ENCODE measurements at places on chromosomes 1 and 21.

DNA sequence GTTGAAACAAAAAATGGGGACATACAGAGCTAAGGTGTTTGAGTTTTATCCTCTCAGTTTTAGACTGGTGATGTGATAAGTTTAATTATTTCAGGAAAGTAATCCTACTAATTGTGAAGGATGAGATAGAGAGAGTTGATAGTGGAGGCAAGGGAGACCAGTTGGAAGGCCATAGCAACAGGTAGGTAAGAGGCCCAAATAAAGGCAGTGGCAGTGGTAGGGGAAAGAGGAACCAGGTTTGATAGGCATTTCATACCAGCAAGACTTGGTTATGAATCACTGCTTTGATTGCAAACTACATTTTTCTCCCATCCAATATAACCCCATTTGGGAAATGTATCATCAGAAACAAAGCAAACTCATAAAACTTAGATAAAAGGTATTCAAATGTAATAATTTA is 63.1 kb upstream of the SH3GLB1 start:
- no peak for DNase-seq

GRCh38 chr1:47692196-47692595 is 254.4 kb downstream of the FOXD2 start:
- no peak for DNase-seq

DNA sequence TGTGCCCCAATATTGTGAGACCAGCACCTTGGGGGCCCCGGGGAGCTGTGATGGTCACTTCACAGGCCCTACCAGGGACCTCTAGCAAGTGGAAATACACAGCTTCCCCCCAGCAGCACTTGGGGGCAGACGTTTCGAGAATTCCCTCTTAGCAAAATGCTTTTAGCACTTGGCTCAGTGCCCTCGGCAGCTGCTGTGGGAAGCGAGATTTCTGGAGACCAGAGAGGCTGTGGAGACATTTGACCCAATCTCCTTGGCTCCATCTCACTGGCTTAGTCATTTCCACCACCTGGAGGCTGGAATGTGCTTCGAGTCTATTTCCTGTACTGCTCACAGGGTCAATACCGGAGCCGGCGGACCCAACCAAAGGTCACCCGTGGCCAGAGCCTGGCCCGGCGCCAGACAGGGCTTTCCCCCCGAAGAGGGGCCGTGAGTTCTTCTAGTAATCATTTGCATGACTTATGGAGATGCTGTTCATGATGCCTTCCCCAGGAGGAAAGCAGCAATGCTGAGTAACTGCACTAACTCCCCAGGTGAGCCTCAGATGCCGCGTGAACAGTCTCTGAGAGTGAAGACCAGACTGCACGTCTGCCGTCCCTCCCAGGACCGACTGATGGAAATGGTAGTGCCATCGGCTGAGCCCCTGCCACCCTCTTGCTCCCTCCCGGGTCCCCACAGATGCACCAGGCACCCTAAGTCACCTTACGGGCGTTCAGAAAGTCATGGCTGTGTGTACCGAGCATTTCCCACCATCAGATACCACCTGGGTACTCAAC is 4.4 kb upstream of the C2CD2 start:
- DNase-seq = peak; percentile 30

DNA sequence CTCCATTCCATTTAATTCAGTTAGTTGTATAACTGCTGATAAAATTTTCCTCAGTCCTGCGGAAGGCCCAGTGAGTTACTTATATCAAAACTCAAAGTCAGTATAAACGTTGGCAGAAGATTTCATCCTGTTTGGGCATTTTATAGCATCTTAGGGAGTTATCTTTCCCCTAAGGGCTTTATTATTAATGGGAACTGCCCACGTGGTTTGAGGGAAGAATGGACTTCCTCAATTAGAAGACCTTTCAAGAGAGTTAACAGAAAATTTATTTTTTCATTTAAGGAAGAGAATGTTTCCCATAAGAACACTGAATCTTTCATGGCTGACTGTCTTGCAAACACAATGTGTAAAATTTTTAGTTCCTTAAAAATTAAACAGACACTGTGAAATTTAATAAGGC is 400.1 kb downstream of the NEGR1 start:
- no peak for DNase-seq

- DNase-seq = no peak
Measured at GRCh38 chr1:56322211-56322610, 257.2 kb downstream of the PLPP3 start.

GRCh38 chr1:17869815-17870214 is 114.7 kb downstream of the ACTL8 start:
- no peak for DNase-seq

GRCh38 chr1:202857136-202857610 is 31.8 kb downstream of the RABIF start:
- DNase-seq = no peak

DNA sequence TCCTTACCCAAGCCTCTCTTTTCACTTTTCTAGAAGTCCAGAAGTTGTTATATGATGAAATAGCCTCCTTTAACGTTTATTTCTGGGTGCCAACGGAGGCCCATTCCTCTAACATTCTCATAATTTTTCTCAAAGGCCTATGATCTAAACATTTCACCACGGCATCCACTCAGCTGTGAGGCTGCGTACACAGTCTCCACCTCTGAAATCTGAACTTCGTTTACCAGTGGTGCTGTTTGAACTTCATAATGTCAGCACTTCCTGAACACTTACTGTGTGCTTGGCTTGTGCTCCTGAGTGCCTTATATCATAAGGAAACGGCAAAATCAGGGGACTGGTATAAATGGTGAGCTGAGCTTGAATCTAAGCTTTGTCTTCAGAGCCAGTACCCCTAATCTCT is 12.0 kb upstream of the RBP7 start:
- no peak for DNase-seq

- DNase-seq = no peak
Measured at GRCh38 chr1:47227341-47228232, 4.4 kb downstream of the TAL1 start.

- DNase-seq = no peak
Measured at GRCh38 chr1:208421486-208421885, 177.3 kb upstream of the PLXNA2 start.

GRCh38 chr21:44425895-44426662 is 29.2 kb upstream of the LRRC3 start:
- DNase-seq = no peak

DNA sequence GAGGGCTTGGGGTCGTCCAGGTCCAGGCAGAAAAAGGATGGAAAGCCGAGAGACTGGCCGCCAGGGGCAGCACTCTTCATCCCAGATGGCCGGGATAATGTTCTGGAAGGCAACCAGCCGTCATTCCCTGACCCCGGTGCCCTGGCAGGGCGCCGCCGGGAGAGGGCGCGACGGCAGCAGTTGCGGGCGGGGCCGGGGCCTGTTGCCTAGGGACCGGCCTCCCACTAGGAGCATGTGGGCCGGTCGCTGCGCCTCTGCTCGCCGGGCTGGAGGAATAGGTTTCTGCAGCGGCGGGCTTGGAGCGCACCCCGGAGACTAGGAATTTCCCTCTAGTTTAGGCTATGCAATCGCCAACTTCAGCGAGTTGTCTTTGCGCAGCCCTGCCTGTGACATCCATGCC is 11.0 kb downstream of the DMRTB1 start:
- peak; percentile 60 for DNase-seq

GRCh38 chr1:152967201-152967600 is 3.2 kb upstream of the SPRR4 start:
- DNase-seq = no peak

GRCh38 chr1:157968946-157969345 is 24.5 kb upstream of the KIRREL1 start:
- no peak for DNase-seq

DNA sequence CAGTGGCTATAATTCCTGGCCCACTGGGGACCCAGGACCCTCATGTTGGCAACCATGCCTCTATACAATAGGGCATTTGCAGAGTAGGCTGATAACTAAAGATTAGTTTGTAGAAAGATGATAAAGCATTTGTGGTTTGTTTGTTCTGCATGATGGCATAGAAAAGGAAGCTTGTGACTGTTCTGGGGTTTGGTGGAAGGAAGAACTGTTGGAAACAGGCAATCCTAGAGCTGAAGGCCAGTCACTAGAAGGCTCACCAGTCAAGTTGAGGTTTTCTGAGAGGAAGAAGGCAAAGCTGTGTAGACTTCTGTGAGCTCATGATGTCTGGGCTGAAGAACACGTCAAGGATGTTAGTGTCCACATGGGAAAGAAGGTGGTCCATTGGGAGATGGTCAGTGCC is 140.3 kb upstream of the VANGL1 start:
- DNase-seq = no peak

DNA sequence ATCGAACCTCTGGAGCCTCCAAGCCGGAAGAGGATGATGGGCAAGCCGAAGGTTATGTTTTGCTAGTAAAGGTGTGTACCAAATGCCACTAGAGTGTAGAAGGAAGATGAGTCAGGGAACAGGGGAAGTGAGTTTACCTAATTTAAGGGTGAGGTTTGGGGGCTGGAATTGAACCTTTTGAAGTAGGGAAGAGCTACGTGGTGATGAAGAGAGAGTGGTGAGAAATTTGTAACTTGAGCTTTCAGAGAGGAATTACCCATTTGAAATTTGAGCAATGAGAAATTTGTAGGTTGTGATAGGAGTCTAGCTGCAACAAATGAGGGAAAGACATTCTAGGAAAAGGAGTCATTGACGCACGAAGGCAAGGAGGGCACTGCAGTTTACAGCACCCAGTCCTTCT is 70.0 kb upstream of the TENT5C start:
- no peak for DNase-seq

GRCh38 chr1:40477678-40478053 is 576 bp downstream of the ZFP69 start:
- DNase-seq = peak; percentile 45

GRCh38 chr1:231872461-231872910 is 245.9 kb downstream of the DISC1 start:
- DNase-seq = no peak

DNA sequence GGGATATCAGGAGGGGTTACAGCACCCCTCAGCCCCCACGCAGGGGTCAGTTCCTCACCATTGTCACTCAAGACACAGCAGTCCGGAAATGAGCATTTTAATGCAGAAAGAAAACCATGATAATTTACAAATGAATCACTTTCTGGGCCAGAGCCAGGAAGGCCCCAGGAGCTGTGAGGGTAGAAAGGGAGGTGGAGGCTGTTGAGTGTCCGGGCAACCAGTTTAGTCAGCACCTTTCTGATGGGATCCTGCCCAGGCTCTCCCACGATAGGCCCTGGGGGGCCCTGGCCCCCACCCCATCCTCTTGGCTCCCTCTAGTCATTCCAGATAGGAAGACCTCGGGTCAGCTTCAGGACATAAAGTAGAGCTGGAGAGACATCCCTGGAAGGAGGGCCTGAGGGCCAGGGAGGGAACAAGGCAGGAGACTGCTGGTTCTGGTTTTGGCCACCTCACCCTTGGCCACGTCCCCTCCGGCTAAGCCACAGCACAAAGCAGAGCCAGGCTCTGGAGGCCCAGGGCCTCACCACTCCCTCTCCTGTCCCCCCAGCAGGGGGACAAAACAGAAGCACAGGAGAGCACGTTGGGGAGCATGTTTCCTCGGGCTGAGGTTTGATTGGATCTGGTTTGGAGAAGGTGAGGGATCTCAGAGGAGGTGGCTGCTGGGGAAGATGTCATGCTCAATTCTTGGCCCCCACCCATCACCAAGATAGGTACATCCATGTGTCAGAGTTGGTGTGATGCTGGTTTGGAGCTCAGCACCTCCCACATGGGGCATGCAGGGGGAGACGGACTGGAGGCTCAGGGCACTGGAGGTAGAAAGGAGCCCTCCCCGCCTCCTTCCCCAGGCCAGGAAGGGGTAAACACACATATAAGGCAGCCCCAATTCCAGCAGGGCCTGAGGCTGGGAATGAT is 20.6 kb downstream of the ETNK2 start:
- DNase-seq = no peak

DNA sequence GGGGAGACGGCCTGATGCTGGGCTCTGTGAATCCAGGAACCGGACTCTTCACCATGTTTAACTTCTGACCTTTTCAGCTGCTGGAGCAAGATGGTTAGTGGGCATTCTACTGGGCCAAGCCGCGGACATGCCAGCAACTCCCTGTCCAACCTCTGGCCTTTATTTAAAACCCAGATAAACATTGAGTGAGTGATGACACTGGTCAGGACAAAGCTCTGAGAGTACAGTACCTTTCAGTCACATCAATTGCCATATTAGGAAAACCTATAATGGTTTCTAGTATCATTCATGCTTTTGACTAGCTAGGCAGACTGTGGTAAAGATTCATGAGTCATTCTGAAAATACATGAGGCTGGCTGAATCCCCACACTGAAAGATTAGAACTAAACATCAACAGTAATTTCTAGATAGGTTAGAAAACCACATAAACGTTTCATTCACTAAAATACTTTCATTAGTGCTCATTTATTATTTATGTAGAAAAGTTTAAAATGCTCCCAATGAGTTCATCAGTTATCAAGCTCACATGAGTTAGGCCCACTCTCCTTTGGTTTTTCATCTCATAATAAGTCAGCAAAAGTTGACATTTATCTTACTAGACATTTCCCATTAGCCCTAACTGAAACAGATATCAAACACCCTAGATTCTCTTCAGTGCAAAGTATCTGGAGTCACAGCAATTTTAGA is 7.1 kb upstream of the ACTA1 start:
- DNase-seq = no peak

GRCh38 chr1:199221371-199222150 is 582.7 kb downstream of the PTPRC start:
- DNase-seq = no peak

GRCh38 chr1:32963746-32964460 is 706 bp downstream of the RNF19B start:
- DNase-seq = peak; percentile 43

DNA sequence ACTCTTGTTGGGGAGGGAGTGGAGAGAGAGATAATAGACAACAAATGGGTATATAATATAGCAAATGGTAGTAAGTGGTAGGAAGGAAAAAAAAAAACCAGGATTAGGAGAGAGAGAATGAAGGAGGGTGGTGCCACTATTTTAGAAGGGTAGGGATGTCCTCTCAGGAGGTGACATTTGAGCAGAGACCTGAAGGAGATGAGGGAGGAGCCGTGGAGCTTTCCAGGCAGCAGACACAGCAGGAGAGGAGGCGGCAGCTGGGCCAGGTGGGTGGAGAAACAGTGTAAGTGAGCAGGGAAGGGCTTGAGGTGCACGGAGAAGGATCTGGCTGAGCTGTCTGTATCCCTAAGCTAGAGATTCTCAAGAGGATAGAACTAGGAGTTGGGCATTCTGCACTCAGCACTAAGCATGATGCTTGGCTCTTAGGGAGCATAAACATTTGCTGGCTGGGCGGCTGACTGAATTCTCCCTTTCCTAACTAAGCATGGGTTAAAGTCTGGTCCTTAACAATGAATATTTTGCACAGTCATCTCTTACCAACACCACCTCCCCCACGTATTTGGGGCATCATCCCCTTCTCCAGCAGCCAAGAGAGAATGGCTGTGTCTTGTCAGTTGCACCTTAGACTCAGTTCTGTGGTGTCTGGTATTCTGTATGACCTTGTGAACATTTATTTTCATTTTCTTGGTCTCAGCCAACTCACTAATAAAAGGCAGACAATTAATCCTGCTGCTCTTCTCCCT is 27.6 kb upstream of the SARS1 start:
- no peak for DNase-seq

DNA sequence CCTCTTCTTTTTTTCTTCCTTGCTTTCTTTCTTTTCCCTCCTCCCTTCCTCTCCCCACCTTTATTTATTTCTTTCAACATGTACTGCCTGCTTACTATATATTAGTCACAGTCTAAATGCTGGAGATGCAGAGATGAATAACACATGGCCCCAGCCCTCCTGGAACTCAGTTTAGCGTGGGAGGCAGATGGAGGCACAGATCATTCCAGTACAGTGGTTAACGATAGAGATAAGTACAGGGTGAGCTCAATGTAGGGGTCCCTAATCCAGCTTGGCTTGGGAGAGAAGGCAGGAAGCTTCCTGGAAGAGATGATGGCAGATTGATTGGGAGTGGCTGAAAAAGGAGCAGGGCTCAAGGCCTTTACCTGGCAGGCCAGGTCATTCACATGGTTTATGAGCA is 55.6 kb upstream of the PPP2R5A start:
- DNase-seq = no peak
